Right renal cortex interstitium (tissue), 3 donors: ENCODE measurements at places on chromosomes 4 and X. TPM values are rescaled to one million over a fixed set of nuclear protein-coding genes. Genes with fewer than 3 reads are reported as not detected.
A peak's percentile ranks its signal among the peaks of the same experiment; 100 is the strongest.

GRCh38 chr4:123556526-123556925 lies 159.9 kb downstream of the SPRY1 start:
- DNase-seq, result no peak

GRCh38 chr4:180539284-180539683 lies 1703.9 kb upstream of the TENM3 start:
- DNase-seq, result no peak

DNA sequence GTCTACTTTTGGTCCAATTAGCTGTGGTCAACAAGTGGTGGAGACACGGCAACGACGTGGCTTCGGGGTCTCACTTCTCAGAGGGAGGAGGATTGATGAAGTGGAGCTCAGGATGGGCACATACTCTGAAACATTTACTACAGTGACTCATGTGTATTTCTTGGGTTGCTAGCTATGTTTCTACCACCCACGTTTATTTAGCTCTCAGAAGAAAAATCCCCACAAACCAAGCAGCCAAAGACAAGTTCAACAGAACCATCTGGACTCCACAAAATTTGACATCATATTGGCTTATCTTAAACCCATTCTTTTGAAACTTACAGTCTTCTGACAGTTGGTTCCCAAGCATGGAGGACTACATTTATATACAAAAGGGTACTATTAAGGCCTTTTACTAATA lies 158.0 kb downstream of the CBLL2 start:
- no peak for DNase-seq

CTAG2 gene
- not detected for polyA plus RNA-seq

GRCh38 chrX:153560000-153560399 lies 38.9 kb downstream of the CCNQ start:
- DNase-seq, result no peak

DNA sequence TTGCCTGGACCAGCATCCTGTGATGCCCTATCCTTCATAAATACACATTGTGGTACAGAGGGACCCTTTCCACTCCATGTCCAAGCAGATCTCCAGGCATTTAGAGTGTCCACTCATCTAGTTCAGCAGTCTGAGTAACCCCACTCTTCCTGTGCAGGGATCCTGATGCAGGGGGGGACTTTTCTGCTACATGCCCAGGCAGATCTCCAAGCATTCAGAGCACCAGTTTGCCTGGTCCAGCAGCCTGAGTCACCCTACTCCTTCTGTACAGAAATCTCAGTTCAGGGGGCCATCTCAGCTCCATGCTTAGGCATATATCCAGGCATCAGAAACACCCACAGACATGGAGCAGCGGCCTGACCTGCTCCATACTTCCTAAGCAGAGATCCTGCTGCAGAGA lies 1089.8 kb downstream of the FAT4 start:
- DNase-seq, result no peak

DNA sequence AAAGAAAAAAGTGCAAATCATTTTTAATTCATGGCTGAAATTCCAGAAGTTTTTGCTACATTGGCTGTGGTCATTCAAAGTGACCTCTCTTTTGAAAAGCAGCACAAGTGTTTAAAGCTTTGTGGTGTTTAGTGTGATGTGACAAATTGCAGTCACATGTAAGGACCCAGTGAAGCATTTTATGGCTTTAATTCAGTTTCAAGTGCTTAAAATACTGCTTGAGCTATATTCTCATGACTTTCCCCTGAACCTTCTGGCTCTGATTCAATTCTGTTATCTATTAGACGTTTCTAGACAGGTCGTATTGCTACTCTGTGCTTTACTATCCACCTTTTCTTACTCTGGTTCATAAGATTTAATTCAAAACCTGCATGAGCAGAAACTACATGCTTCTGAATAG lies 105.8 kb downstream of the FAT4 start:
- peak; percentile 58 for DNase-seq
